ENCODE measurements at places on chromosomes 4 and X.

DNA sequence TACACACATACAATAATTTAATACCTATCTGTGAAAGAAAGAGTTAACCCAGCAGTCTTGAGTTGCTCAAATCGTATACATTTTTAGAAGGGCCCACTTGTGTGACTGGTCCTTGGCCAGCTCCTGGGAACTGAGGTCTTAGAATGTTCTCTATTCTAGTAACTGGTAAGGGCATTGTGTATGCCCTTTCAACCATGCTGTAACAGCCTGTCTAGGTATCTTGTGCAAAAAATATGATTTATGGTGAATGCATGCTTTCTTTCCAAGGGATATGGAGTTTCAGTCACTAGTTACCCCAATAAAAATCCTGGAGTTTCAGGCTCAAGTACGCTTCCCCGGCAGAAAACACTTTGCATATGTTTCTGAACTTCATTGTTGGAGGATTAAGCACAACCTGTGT lies 140.6 kb downstream of the NEXMIF start:
- no peak for DNase-seq

DNA sequence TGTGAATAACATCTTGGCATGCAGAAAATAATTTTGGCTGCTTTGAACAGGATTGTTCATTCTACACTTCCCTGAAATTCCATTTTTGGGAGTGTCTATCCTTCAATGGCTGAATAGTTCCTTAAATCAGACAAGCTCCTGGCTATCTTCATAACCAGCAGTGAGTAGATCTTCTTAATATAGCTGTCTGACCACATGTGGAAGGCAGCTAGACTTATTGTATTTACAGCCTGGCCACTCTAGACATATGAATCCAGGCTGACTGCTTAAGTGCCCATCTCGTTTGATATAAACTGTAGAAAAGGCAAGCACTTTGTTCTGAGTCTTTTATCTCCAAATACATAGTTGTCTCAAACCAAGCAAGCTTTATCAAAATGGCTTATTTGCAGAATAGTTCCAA lies 40.0 kb downstream of the PWWP3B start:
- no peak for DNase-seq

- DNase-seq: no peak
These were observed 1176.3 kb downstream of the PCDH18 start for GRCh38 chr4:136355970-136356369.

DNA sequence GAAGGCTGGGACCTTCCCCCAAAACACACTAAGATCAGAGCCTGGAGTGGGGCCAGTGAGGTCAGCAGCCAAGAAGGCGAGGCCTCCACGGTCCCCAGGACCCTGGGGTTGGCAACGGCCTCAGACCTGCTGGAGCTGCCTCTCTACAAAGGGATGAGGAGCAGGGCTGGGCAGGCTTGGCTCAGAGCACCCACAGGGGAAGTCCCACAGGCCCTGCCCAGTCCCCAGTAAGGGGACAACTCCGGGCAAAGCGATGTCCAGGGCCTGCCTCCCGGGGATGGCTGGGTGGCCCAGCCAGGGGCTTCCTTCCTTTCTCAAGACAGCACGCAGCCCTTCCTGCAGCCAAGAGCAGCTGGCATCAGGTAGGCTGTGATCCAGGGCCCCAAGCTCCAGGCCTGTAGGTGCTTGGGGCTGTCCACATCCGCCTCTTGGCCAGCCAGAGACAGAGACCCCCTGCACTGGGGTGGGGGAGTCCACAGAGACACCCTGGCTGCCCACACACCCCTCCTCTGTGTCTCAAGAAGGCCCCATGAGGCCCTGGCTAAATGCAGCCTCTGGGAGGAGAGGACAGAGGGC lies 5.7 kb downstream of the MXD4 start:
- DNase-seq: no peak

- no peak for DNase-seq
These were observed 32.8 kb downstream of the RWDD4 start for GRCh38 chr4:183626168-183626567.

DNA sequence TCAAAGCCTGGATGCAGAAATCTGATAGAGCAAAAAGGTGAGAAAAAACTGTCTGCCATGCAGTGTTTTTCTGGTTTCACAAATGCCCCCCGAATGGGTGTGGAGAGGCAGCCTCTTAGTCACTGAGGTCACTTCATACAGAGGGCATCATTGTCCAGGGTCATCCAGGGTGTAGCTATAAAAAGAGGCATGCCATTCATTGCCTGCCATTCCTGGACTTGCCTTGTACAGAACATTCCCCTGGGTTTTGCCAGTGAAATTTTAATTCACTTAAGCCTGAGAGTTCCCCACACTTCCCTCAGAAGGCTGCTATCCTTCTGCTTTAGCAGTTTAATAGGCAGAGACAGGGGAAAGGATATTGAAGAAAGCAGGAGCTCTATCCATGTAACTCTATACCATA lies 230.3 kb downstream of the UNC5C start:
- no peak for DNase-seq
